Activated T-helper 1 cell treated with anti-CD3 and anti-CD28 coated beads, Interleukin-12 subunit alpha, Interleukin-12 subunit beta, Interleukin-2, Interleukin-4 antibody, amounts not matched to agents 30 ng/mL and 10 ng/mL and 1 ng/mL, durations not matched to agents 14 hours and 24 hours and 36 hours (primary cell): ENCODE measurements at places on chromosomes 16 and 17. TPM values are rescaled to one million over a fixed set of nuclear protein-coding genes. Genes with fewer than 3 reads are reported as not detected.

GRCh38 chr16:29148131-29148691 is 163.4 kb downstream of the LAT start:
- no peak for DNase-seq
- H3K4me1 ChIP-seq: peaks cover 32% of the 10 kb centered on the region
- peak overlapping the region; percentile 60 for H3K27ac ChIP-seq
- H3K27me3 ChIP-seq: no peaks in the 10 kb centered on the region
- peak overlapping the region; percentile 21 for H3K4me3 ChIP-seq
- peaks cover 6% of the 10 kb centered on the region for H3K36me3 ChIP-seq

DNA sequence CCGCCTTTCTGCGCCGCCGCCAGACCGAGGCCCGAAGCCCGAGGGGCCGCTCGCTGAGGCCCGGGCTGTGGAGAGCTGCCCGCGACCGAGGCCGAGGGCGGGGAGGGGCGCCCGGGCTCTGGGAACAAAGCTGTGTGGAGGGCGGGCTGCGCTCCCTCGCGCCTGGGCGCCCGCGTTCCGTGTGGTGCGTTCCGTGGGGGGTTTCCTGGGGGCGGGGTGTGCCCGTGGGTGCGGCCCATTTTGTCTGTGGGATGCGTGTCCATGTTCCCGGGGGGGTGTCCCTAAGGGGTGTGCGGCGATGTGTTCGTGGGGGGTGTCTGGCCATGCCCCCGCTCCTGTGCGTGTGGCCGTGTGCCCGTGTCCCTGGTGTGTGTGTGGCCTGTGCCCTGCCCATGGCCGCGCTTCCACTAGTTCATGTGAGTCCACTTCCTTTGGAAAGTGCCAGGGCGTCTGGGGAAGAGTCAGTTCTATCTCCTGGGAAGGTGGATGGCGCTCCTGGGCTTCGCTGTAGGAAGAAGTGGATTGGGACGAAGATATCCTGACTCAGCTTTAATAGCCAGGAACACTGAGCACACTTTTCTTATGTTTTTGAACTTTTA is 520 bp downstream of the JPT2 start:
- H3K4me3 ChIP-seq: peak overlapping the region; percentile 92
- H3K4me1 ChIP-seq: peaks cover 35% of the 10 kb centered on the region
- H3K27ac ChIP-seq: peak overlapping the region; percentile 91
- peak; percentile 44 for DNase-seq

- peaks cover 27% of the 10 kb centered on the region for H3K36me3 ChIP-seq
- H3K27ac ChIP-seq: no peak overlapping the region
- H3K27me3 ChIP-seq: no peaks in the 10 kb centered on the region
- H3K4me3 ChIP-seq: no peak overlapping the region
Measured at GRCh38 chr17:78072961-78073360, 55.6 kb downstream of the TMC6 start.

The KCNAB3 gene
- total RNA-seq: 9.9 and 10.8 TPM in 2 replicates

The TEX14 gene
- total RNA-seq: 0.13 and 0.17 TPM in 2 replicates

The NME4 gene
- total RNA-seq: 57.2 and 58.7 TPM in 2 replicates

The GPATCH8 gene
- total RNA-seq: 50.4 and 51.1 TPM in 2 replicates
